ENCODE measurements at places on chromosomes 5 and 9.

DNA sequence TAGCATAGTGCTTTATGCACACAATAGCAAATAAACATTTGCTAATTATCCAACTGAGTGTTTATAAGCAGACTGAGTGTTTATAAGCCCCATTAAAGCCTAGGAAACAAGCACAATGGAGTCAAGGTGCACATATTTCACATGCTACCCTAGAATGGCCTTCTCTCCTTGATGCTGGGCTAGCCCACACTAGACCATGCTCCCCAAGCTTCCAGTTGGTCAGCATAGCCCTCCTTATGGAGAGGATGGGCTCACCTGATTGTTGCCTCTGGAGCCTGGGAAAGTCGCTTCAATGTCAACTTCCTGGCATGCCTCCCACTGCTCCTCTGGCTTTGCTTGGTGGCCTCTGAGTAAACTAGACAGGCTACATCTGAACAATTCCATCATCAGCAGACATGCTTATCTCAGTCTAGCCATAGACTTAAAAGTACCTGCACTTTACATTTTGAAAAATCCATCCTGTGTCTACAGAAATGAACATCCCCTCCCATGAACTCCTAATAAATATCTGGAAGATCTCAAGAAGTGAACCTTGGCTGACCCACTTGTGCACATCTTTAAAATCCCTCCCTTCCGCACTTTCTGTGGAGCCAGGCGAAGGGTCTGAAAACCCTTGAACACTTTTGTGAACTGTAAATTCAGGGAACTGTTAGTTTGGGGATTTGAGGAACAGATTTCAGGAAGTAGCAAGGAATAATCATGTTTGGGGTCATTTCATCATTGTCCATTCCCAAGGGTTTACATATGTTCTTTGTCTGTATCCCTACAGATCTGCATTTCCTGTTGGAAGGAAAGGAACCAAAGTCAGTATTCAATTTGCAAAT is 486.6 kb downstream of the ARHGEF28 start:
- DNase-seq, result no peak

DNA sequence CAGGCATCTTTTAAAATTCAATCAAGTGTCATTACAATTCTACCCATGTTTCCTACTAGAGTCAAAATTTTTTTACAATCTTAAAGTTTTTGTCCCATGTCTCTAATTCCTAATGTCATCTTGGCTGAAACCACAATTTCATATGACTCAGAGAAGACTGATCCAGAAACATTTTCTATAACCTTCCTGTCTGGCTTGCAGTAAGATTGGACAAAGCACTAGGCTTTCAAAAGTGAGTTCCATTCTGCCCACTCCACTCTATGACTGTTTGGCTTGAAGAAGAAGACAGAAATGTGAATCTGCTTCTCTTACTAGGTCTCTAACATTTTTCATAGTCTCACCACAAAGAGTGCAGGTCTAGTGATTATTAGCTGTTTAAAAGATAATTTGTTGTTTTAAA is 88.8 kb downstream of the NR3C1 start:
- DNase-seq, result no peak

DNA sequence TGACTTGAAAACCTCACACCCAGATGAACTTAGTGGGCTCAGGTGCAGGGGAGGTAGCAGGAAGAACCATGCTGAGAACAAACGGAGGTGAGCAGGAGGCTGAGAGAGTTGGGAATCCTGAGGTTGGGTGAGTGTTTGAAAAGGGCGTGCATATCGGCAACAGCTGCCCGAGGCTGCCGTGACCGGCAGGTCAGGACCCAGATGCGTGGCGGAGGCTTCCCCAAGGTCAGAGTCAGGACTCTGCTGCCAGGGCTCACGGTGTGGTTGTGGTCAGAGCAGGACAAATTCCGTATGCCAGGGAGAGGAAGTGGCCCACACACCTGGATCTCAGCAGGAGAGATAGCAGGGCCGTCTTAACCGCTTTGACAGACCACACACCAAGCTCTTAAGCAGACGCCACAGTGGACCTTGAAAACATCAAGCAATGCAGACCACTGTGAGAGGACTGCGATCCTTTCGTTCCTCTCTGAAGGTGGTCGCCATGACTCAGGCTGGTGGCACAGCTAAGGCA is 43.1 kb downstream of the ADAMTS16 start:
- no peak for DNase-seq

DNA sequence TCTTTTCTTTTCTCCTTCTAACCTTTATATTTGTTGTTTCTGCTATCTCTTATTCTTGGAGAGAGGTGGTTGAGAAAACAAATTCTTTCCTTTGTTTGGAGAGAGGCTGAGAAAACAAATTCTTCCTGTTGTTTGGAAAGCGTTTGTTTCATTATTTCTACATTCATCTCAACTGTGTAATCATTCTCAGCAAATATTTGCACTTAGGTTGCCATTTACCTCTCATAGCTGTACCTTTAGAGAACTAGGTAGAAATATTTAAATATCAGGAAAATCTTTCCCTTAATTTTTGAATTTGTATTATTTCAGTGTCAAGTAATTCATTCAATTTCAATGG is 1824.4 kb upstream of the CDH9 start:
- no peak for DNase-seq

- DNase-seq, result no peak
These were observed 15.4 kb upstream of the B4GALT1 start for GRCh38 chr9:33182519-33182918.

DNA sequence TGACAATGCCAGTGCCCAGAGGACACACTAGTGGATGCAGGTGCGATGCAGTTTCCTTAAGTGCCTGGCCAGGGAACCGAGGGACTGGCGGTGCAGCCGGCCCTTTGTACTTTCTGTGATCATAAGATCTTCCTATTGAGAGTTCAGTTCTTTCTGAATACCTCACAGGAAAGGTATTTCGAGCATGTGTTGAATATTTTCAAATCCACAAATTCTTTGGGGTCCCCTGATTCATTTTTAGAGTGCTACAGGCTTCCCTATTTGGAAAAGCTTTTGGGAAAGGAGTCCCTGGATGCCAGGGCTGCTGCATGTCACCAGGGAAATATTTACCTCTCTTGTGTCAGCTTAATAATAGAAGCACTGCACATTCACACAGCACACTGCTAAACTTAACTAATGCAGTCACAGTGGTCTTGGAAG is 281.5 kb downstream of the GADD45G start:
- DNase-seq, result no peak

DNA sequence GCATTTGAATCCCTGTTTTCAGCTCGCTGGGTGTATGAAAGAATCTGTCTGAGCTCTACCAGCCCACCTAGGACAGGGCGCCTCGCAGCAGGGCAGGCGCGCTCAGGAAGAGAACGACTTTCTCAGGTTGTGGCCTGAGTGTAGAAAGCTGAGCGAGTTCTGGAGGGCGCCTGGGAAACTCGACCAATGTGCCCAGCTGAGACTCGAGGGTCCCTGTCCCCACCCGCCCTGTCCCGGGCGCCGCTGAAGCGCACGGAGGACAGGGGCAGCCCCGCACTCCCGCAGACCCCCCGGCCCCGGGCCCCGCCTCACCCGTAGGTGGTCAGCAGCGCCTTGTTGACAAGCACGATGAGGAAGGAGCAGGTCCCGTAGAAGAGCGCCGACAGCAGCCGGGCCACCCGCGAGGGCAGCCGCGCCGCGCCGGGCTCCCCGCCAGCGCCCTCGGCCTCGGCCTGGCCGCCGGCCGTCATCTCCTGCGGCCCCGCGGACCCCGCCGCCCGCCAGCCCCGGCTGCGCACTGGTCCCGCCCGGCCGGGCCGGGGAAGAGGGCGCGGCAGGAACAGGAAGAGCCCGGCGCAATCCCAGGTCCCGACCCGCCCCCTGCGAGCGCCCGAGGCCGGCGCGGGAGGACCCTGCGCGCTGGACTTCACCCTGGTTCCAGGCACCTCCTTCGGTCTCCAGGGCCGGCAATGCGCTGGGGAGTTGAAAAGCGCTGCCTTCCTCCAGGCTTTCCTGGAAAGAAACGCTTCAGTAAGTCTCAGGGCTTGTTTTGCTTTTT is at the start of gene SLC35D2:
Gene SLC35D2 (minus strand): TSS at position 547 of the 778 bp plus-strand sequence. CDS start 77 bp downstream, at position 470.
- no peak for DNase-seq

- no peak for DNase-seq
These were observed 2.5 kb downstream of the TNPO1 start for GRCh38 chr5:72818866-72819534.

DNA sequence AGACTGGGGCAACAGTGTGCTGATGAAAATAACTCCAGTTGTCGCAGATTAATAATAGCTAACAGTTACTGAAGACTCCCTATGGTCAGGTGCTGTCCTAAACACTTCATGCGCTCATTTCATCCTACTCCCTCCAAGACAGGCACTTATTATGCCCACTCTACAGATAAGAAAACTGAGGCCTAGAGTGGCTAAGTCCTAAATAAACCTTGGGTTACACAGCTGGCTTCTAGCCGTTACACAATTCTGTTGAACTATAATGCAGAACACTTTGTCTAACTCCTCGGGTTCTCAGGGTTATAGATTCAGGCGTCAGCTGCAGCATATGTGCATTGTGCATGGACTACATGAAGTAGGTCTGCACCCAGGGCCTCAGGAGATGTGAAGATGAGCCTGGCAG is 103.9 kb downstream of the DAPK1 start:
- DNase-seq, result no peak

- no peak for DNase-seq
These were observed 102.3 kb downstream of the SYK start for GRCh38 chr9:90903766-90904424.

DNA sequence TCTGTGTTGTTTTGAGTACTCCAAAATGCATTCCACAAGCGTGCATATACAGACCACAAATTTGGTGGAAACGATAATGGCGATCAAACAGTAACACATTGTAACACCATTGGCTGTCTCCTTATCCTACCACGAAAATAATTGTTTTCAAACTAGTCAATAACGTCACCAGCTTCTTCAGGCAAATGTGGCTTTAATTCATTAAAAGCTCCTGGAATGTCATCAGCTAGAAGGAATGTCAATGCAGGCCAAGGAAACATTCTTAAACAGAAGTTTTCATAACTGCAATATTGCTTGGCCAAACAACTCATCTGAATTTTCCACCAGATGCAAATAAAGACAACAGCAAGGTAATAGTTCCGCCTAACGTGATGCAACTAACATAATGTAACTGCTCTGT is 71.6 kb upstream of the XPA start:
- no peak for DNase-seq

- DNase-seq, result no peak
These were observed 70.4 kb upstream of the SNX2 start for GRCh38 chr5:122704247-122705036.

GRCh38 chr5:125370461-125371205 is 624.2 kb upstream of the ZNF608 start:
- DNase-seq, result no peak

- DNase-seq, result no peak
These were observed 346.3 kb downstream of the ENC1 start for GRCh38 chr5:74294231-74294705.

GRCh38 chr5:164357395-164358033 is 852.1 kb downstream of the MAT2B start:
- no peak for DNase-seq

GRCh38 chr5:73947906-73948640 is 322.1 kb downstream of the ARHGEF28 start:
- no peak for DNase-seq

DNA sequence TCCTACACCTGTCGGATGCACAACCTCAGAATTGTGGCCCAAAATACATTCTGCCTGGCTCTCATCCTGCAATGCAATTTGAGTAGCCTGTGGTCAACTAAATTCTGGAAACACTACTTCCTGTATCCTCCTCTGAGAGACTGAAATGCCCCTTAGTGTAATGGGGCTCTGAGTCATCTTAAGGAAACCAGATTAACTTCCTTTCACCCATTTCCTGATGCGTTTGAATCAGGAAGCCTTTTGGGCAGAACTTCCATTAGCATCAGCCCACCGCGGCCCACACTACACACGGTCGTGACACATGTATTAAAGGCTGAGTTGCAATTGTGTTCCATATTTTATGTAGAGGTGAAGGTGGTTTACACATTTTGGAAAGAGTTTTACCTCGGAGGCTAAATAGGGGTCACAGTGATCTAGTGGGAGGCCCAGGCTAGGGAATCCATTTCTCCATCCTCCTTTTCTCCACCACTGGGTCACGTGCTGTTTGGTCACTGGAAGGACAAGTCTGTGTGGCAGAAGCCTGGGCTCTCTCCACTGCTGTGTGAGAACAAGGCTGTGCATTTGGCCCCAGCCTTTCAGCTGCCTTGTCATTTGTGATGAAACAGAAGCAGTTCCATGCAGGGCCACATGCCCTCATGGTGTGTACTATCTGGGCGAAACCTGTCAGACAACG is 55.9 kb downstream of the DAP start:
- DNase-seq, result no peak

- no peak for DNase-seq
These were observed 4.9 kb downstream of the NADK2 start for GRCh38 chr5:36236801-36237200.

- no peak for DNase-seq
These were observed 151.7 kb downstream of the SNX18 start for GRCh38 chr5:54669285-54669684.

- DNase-seq, result no peak
These were observed 20.4 kb downstream of the ERGIC1 start for GRCh38 chr5:172854451-172854871.

GRCh38 chr5:64210866-64211265 is 45.2 kb downstream of the RNF180 start:
- DNase-seq, result no peak

DNA sequence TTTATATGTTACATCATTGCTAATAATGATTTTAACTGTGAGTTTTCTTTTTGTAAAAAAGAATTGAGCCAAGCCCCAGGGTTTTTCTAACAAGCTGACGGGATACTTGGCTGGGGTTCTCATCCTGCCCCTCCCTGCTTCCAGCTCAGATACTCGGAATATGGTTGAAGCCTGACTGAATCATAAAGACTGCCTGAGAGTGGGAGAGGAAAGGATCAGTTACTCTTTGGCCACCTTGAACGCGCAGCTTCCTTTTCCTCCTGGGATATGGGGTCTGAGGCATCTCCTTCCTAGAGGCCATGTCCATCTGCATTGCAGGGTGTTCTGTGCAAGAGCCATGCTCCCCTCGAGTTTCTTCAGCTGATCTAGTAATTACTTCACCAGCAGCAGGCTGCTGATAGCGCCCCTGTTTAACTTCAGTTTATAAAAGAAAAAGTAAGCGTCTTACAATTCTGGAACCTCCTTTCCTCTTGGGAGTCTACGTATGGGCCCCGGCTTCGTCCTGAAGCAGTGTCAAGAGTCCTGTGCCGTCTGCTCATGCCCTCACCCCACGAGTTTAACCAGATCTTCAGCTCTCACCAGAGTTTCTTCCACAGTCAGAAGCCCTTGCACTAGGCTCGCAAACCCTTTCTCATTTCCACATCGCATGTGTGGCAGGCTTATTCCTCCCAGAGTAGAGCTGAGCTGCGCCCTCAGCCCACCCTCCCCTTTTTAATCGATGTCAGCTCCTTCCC is 130.0 kb downstream of the MVB12B start:
- no peak for DNase-seq

- DNase-seq, result no peak
These were observed 124.4 kb downstream of the RFK start for GRCh38 chr9:76269789-76270188.

GRCh38 chr9:85909390-85909789 is 31.6 kb upstream of the NAA35 start:
- DNase-seq, result no peak
